Fibroblast of upper back skin (primary cell): ENCODE measurements at places on chromosomes 6 and 20.

- no peak for DNase-seq
Measured at GRCh38 chr20:47962286-47962963, 177.1 kb upstream of the SULF2 start.

- no peak for DNase-seq
Measured at GRCh38 chr20:42949950-42950349, 239.8 kb downstream of the PTPRT start.

DNA sequence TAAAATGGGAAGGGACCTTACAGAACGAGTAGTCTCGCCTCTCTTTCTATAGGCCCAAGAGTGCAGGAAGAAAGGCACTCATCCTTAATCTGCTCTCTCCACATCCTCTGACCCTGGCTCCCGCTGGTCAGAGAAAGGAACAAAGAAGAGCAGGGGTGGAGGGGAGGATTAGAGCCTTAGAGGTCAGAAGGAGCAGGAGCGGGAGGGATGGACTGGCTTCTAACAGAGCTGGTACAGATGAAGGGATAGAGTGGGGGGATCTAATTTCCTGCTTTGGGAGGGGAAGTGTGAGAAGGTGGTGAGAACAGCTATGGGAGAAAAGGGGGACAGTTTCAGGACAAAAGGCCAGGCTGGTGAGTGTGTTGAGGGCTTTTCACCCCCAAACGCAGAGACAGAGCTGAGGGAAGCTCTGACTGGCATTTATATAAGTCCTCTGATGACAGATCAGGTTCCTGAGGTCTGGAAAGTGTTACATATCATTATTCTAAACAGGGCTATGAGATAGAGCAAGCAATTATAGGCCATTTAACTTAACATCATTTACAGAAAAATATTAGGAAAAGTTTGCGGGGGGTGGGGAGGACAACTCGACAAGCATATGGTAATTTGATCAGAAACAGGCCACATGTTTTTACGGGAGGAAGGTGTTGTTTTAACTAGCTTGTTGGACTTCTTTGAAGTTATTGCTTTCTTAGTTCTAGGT is 111.1 kb downstream of the FOXC1 start:
- no peak for DNase-seq

DNA sequence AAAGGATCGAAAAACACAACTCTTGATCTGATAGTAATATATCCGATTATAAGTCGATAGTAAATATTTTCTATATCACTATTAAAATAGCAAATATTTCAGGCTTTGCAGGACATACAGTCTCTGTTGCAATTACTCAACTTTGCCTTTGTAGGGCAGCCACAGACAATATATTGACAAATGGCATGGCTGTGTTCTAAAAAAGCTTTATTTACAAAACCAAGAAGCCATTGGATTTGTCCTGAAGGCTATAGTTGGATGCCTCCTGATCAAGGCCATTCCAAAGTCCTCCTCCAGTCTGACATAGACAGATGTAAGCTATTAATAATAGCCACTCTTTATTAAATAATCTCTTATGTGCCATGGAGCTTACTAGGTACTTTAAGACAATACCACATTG is 5.9 kb downstream of the OCSTAMP start:
- no peak for DNase-seq

- DNase-seq = no peak
Measured at GRCh38 chr20:46073024-46073423, 16.7 kb downstream of the NCOA5 start.

GRCh38 chr6:134714679-134715078 is 235.2 kb downstream of the ALDH8A1 start:
- peak; percentile 43 for DNase-seq
